ENCODE measurements at places on chromosomes 1 and 21.

DNA sequence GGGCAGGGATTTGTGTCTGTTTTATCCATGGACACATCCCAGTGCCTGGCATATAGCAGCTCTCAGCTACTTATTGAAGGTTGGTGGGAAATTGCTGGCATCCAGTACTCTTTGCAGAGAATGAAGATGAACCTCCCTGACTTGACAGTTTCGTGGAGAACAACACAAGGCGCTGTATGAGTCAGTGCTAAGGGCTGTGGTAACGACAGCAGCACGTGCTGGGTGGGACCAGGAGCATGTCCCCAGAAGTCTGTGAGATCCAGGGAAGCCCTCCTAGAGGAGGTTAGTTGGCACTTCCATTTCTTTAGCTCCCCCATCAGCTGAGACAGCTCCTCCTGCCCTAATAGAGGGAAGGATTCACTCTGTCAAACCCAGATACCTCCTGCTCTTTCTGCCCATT lies 25.9 kb upstream of the IL19 start:
- no peak for DNase-seq

- no peak for DNase-seq
Observed at GRCh38 chr1:198934901-198935305, 296.1 kb downstream of the PTPRC start.

GRCh38 chr1:205230982-205231381 lies 3.2 kb downstream of the TMCC2 start:
- no peak for DNase-seq

- DNase-seq = no peak
Observed at GRCh38 chr21:34722684-34723300, 54.0 kb downstream of the CLIC6 start.

DNA sequence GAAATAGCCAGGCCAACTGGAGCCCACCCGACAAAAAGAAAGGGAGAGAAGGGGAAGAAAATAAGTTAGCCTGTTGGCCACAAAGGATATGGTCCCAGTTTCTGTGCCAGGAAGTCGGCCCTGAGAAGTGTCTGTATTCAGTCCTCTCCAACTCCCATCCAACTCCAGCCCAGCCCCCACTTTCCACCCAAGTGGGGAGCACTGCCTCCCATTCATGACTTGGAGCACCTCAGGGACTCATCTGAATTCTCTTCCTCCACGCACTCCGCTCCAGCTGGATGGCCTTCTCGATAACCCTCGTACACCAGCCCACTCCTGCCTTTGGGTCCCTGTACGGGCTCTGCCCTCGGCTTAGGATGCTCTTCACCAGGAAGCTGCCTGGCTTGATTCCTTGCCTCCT lies 2.0 kb upstream of the WNT2B start:
- no peak for DNase-seq

GRCh38 chr1:34037109-34037508 lies 127.9 kb downstream of the CSMD2 start:
- DNase-seq = no peak

GRCh38 chr1:169513208-169513607 lies 27.5 kb upstream of the SLC19A2 start:
- no peak for DNase-seq

DNA sequence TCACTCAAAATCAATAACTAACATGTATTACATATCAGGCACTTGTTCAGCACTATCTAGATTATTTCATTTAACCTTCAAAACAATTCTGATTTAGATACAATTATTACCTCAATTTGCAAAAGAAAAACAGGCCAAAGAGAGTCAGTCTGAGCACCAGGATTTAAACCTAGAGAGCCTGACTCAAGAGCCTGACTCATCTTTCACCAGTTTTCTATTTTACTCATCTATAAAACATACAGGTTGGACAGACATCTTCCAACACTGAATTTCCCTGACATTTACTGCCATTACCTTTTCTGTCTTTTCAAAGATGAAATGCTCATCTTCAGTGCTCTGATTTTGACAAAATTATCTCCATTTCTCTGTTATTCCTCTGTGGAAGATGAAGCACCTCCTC lies 116.5 kb downstream of the MRPL39 start:
- DNase-seq = no peak

DNA sequence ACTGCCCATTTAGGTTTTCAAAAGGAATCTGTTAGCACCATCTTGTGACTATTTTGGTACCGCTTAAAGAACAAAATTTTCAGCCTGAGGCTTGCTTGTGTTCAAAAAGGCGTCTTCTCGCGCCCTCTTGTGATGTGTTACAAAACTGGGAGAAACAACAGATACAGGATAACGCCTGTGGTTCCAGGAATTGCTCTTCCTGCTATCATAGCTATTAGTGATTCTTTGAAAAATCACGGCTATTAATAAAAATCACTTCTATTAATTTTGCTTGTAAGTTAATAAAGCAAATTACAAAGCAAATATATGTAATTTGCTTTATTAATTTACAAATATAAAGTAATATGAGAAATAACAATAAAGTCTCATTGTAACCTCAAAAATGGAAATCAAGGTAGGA lies 82.2 kb upstream of the ABCD3 start:
- peak; percentile 48 for DNase-seq

GRCh38 chr1:26580116-26580515 lies 50.6 kb downstream of the RPS6KA1 start:
- no peak for DNase-seq

GRCh38 chr21:41861987-41862386 lies 17.2 kb downstream of the PRDM15 start:
- no peak for DNase-seq

DNA sequence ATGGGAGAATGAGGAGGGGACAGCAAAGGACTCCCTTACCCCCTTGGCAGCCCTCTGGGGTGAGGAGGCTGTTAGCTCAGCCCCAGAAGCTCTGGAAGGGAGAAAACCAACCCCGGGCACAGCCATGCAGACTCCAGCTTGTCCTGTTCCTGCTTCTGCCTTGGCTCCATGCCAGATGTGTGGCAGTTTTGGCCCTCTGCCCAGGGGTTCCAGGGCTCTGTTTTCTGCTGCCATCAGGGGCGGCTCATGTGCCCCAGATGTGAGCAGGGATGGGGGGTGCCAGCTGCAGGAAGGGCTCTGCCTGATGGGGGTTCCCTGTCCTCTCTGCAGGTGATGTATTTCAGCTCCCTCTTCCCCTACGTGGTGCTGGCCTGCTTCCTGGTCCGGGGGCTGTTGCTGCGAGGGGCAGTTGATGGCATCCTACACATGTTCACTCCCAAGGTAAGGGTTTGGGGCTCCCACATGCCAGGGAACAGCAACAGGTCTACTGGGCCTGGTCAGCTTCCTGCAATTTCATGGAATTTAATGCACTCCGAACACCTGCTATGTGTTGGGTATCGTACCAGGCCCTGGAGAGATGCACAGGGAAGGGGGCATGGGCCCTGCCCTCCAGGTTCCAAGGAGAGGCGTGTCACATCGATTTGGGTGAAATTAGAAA lies 26.1 kb downstream of the SLC6A17 start:
- peak; percentile 68 for DNase-seq

GRCh38 chr1:151970128-151970527 lies 23.5 kb downstream of the S100A10 start:
- no peak for DNase-seq

DNA sequence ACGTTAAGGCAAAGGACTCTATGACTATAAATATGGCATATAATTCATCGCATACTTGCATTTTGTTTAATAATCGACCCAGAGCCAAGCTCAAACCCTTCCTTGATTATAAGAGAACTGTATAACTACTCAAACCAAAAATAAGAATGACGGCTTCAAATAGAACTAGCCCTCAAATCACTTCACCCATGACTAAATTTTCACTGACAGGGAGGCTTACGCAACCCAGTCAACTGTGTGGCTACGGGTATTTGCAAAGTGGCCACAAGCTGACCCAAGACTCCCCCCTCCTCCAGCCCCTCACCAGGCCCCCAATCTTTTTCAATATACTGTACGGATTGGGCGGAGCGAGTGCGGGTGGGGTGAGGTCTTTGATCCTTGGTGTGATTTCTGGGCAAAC lies 268.3 kb downstream of the ASTN1 start:
- DNase-seq = no peak

GRCh38 chr1:234396871-234397270 lies 23.6 kb downstream of the COA6 start:
- no peak for DNase-seq

GRCh38 chr1:26283871-26284596 lies 4.1 kb downstream of the SH3BGRL3 start:
- no peak for DNase-seq

DNA sequence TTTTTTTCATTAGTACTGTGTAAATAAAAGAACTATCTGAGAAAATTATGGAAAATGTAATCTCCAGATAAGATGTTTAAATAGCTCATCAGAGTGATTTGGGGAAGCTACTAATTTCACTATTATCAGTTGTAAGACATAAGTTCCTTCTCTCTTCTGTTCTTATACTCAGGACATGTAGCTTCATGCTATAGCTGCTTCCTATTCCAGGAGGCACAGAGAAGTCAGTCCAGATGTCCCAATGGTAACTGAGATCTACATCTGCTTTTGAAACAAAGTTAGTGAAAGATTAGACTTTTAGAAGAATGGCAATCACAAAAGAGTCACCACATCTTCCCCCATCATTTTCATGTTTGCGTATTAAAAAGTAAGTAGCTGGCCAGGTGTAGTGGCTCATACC lies 5.6 kb downstream of the MAP3K21 start:
- DNase-seq = no peak

DNA sequence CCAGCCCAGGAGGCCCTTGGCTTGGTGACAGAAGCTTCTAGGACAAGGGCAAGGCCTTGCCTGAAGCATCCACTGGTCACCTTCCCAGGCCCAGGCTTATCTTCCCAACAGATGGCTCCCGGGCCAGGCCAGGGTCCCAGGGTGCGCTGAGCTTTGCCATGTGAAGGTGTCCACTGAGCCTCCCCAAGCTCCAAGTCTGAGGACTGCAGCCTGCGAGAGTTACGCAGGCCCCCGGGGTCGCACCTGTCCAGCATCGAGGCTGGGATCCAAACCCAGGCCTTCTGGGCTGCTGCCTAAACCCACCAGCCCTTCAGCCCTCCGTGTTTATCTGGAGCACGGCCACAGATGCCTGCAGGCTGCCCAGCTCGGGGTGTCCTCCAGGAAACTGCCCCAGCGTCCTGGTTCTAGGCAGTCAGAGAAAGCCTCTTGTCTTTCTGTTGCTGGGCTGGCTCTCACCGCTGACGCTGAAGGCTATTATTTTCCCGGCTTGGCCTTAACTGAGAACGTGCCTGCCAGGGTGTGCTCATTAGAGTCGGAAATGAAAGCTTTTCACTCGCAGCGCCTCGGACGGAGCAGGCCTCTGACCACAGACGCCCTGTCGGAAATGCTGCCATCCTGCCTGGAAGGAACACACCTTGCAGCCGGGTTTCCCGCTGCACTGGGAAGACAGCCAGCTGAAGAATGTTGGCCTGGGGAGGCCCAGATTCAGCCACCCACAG lies 71.4 kb downstream of the MEGF6 start:
- no peak for DNase-seq

DNA sequence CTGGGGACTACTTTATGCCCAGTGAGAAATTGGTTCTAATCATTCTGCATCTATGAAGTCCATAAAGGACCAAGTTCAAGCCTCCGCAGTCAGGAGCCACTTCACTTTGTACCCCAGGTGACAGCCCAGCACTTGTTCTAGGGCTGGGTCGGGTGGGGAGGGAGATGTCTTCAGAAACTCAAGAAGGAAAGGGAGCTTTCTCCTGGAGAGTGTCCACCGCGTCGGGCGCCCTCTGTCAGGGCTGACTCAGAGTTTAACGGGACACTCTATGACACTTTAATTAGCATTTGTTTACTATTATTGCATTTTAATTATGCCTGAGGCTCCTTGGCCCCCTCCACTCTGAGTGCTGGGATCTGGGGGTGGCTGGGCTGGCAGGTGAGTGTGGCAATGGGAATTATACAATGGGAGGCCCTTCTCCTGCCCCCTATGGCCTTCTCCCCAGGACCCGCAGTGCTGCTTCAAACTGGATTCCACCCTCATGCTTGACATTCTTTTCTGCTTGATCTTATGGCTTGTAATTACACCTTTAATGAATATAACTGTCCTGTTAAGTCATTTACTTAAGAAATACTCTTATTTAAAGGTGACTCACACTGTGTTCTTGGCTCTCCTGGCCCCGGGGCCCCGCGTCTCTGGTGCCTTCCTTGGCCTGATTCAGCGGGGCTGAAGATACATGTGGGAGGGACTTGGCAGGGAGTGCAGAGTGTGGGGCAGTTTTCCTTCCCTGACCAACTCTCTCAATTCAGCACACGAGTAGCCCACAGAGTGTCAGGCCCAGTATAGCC lies 136.6 kb downstream of the PLXNA2 start:
- peak; percentile 47 for DNase-seq

- no peak for DNase-seq
Observed at GRCh38 chr1:178937695-178938094, 66.8 kb upstream of the ANGPTL1 start.

DNA sequence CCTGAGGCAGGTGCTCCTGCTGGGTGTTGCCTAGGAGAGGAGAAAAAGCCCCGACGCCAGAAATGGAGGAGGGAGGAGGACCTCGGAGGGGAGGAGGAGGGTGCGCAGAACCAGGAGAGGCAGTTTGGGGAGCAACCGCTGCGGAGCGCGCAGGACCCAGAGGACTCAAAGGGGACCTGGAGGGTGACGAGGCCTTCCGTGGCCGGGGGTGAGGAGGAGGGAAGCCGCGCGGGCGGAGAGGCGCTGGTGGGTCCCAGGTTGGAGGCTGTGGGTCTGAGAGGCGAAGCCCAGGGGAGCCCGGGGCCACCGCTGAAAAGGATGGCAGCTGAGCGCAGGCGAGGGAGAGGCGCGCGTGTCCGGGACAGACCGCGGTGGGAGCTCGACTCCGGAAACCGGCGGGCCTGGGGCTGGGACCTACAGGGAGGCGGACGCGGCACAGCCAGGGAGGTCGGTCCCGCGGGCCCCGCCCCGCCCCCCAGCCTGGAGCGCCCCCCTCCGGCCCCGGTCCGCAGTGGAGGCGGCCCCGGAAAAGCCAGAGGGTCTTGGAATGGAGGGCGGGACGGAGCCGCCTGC lies 15.1 kb downstream of the RNF223 start:
- DNase-seq = no peak

DNA sequence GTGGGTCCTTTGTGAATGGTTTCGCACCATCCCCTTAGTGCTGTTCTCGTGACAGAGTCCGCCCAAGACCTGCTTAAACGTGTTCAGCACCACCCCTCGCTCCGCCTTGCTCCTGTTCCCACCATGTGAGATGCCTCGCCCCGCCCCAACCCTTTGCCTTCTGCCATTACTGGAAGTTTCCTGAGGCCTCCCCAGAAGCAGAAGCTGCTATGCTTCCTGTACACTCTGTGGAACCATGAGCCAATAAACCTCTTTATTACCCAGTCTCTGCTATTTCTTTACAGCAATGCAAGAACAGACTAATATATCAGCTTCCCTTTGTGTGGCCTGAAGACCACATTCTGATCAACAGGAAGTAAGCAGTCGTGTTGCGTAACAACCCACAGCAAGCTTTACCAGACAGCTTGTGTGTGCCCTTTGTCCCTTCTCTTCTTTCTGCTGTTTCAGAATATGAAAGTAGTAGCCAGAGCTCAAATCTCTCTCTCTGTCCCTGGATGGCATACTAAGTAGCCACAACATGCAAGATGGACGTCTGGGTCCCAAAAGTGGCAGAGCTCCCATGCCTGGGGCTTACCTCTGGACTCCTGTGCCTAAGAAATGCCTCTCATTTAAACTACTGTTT lies 14.1 kb downstream of the HENMT1 start:
- peak; percentile 89 for DNase-seq

GRCh38 chr1:30929944-30930525 lies 21.5 kb upstream of the SDC3 start:
- no peak for DNase-seq

- DNase-seq = no peak
Observed at GRCh38 chr1:1433804-1434130, 1.7 kb upstream of the VWA1 start.

GRCh38 chr1:185398599-185398998 lies 81.6 kb upstream of the IVNS1ABP start:
- no peak for DNase-seq

GRCh38 chr1:209040351-209040750 lies 543.2 kb upstream of the CAMK1G start:
- DNase-seq = no peak
